Smooth muscle cell of the umbilical artery (primary cell): ENCODE measurements at places on chromosomes 6 and 20. TPM values are rescaled to one million over a fixed set of nuclear protein-coding genes. Genes with fewer than 3 reads are reported as not detected.

HEY2 gene
- total RNA-seq: 0.05 TPM in 1 of 2 replicates, not detected in the other

PTCRA gene
- not detected in 2 replicates for total RNA-seq

TRIM31 gene
- total RNA-seq: not detected in 2 replicates

WFDC10B gene
- total RNA-seq: not detected in 2 replicates

FAM184A gene
- 0.18 and 0.89 TPM in 2 replicates for total RNA-seq

BPIFB2 gene
- not detected in 2 replicates for total RNA-seq

SPATA25 gene
- 1.1 and 2.1 TPM in 2 replicates for total RNA-seq

ANKRD60 gene
- not detected in 2 replicates for total RNA-seq

PDYN gene
- total RNA-seq: not detected in 2 replicates

ATP6V1G2 gene
- 2.6 and 3.3 TPM in 2 replicates for total RNA-seq

C6orf163 gene
- 0.59 and 2.3 TPM in 2 replicates for total RNA-seq

CNR1 gene
- total RNA-seq: not detected in 2 replicates

LPA gene
- not detected in 2 replicates for total RNA-seq

CASP8AP2 gene
- 11.3 and 18.3 TPM in 2 replicates for total RNA-seq

CST5 gene
- total RNA-seq: not detected in 2 replicates
